ENCODE measurements at places on chromosomes 2 and 18.
A peak's percentile ranks its signal among the peaks of the same experiment; 100 is the strongest.

GRCh38 chr2:42116195-42117181, 52.7 kb upstream of the EML4 start:
- no peak for DNase-seq

DNA sequence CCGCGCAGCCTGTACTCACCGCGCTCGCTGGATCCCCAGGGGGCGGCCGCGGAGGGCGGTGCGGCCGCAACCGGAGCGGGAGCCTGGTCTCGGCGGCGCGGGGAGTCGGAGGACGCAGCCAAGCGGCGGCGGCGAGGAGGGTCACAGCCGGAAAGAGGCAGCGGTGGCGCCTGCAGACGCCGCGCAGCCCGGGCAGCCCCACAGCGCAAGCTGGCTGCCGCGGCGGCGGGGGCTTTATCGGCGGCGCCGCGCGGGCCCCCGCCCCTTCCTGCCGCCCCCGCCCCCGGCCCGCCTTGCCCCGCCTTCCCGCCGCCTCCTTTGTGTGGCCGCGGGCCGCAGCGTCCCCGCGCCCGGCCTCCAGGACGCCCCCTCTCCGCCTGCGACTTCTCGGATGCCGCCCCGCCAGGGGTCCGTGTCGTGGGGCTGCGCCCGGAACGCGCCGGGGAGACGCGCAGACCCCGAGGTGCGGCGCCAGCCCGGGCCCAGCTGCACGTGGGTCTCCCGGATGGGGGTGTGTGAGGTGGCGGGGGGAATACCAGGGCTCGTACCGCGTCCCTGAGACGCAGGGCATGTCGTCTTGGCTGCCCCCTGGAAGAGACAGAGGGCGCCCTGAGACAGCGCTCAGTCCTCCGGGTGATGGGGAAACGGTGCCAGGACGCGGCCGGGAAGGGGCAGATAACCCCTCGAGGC, at the start of gene SERPINE2:
TSS of gene SERPINE2 (minus strand) at position 207 of the 690 bp plus-strand sequence. CDS start 37,386 bp downstream, outside the sequence.
- DNase-seq, result no peak

DNA sequence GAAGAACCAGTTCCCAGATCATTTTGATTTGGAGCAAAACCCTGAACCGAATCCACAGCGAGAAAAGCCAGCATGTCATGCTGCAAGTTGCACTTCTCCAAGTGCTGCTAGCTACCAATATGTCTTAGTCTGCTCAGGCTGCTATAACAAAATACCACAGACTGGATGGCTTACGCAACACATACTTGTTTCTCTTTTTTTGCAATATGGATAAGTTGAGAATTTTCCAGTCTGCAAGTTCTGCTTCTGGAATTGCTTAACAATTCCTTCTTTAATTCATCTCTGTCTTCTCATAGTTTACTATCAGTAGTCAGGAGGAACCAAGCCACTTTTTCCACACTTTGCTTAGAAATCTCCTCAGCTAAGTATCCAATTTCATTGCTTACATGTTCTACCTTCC, 105.9 kb upstream of the RBBP8 start:
- no peak for DNase-seq

DNA sequence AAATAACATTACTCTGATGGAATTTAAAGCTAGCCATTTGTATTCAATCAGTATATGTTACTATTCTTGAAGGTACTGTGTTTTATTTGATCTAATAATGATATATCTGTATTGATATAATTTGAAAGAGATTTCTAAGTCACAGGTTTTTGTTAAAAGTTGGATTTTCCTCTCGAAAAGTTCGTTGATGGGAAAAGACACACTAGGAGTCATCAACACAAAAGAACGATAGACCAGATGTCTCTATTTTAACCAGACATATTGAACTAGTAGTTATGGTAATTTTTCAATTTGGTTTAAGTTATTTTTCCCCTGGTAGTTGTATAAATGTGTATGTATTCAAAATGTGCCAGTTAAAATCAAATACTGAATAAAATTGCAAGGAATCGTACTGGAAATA, 2.5 kb downstream of the ASXL3 start:
- no peak for DNase-seq

DNA sequence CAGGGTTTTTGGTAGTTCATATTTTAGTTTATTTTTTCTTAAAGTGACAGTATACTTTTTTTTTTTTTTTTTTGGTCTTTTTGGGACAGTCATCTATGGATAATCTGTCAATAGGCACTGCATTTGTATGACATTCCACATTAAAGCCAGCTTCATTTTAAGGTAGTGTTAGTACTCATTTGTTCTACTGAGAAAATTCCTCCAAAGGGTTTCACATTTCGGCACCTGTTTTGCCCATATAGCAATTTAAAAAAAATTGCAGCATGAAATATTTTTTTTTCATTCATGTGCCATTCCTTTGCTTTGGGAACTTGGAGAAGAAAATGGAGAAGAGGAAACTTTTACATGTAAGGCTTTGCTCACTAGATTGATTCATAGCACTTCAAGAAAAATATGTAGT, 276.3 kb upstream of the TCF4 start:
- no peak for DNase-seq

DNA sequence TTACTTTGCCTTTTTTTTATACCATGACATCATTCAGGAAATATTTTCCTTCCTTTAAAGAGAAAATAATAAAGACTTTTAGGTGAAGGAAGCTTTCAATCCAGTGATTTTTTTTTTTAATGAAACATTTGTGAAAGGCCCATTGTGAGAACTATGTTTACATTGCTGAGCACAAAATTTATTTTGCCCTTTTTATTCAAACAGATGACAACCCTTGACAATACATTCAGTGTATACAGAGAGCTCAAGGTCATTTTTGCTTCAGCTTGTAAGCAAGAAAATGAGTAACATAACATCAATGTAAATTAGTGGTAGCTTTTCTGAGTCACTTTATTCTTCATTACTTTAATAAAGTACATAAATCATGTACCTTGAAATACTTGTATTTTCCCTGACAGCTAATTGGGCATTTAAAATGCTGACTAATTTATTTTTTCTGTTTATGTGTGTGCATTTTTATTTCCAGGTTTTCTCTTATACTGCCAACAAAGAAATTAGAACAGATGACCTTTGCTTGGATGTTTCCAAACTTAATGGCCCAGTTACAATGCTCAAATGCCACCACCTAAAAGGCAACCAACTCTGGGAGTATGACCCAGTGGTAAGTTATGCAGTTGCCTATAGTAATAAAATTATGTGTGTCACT, 121.6 kb downstream of the GALNT1 start:
- no peak for DNase-seq

DNA sequence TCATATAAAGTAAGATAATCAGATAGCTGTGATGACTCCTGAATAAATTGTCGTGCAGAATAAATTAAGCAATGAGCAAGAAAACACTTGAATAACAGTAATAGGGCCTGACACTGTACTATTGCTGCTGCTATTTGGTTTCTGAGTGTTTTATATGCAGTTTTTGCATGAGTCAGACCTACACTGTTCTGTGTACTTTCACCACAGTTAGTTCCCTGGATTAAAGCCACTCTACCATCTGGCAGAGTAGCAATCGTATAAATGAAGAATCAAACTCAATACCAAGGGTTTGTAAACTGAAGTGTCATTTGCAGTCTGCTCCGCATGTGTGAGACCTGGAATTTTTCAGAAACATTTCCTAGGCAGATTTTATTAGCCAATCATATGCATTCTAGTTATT, 398.6 kb upstream of the CDH7 start:
- DNase-seq, result no peak

DNA sequence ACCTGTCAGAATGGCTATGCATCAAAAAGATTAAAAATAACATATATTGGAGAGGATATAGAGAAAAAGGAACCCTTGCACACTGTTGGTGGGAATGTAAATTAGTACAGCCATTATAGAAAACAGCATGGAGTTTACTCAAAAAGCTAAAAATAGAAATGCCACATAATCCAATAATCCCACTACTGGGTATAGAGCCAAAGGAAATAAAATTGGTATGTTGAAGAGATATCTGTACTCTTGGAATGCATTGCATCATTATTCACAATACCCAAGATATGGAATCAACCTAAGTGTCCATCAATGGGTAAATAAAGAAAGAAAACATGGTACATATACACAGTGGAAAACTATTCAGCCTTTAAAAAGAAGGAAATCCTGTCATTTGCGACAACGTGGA, 77.2 kb downstream of the C1D start:
- no peak for DNase-seq

GRCh38 chr2:55907686-55908085, 15.9 kb downstream of the EFEMP1 start:
- no peak for DNase-seq

- DNase-seq, result no peak
Observed at GRCh38 chr18:2513616-2514015, 57.7 kb downstream of the METTL4 start.

- no peak for DNase-seq
Observed at GRCh38 chr18:78191276-78191675, 788.3 kb upstream of the SALL3 start.

- no peak for DNase-seq
Observed at GRCh38 chr2:120308038-120308910, 37.7 kb upstream of the INHBB start.

DNA sequence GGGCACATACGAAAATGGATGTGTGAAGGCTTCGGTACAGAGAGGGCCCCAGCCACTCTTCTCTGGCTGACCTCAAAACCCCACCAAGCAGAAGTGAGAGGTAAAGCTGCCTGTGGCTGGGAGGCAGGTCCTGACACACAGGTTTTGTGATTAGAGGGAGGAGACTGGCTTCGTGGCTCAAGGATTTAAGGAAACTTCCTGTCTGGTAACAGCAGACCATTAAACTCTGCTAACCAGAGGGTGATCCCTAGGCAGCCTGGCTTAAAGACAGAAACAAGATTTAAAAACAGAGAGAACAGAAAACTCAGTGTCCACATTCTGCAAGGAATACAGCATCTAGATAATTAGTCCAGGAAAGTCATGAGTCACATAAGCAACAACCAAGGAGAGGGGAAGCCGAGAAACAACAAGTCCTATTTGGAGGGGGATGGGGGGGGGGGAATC, 101.9 kb downstream of the NFATC1 start:
- no peak for DNase-seq

- no peak for DNase-seq
Observed at GRCh38 chr2:59856391-59856790, 697.1 kb downstream of the BCL11A start.

DNA sequence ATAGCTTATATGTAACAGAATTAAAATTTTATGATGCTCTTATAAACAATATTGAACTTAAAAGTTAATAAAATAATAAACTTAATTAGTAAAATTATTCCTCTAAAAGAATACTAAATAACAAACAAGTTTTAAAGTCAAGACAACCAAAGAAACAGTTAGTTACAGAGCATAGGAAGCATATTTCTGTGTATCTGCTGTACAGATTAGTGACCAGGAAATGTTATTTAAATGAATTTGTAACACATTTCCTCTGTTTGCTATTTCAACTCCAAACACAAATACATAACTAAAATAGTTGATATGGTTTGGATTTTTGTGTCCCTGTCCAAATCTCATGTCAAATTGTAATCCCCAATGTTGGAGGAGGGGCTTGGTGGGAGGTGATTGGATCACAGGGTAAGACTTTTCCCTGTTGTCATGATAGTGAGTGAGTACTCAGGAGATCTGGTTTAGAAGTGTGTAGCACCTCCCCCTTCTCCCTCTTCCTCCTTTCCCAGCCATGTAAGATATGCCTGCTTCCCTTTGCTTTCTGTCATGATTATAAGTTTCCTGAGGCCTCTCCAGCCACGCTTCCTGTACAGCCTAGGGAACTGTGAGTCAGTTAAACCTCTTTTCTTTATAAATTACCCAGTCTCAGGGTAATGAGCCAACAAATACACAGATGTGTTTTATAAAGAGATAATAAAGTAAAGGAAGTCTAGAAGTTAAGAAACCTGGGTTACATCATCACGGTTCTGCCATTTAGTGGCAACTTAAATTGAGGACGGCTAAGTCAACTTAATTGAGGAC, 51.8 kb downstream of the ROCK2 start:
- DNase-seq, result no peak

- no peak for DNase-seq
Observed at GRCh38 chr2:73892631-73893329, at the start of gene ACTG2. Gene ACTG2 (plus strand): TSS chr2:73893008. CDS start chr2:73901312, 8,304 bp downstream.

DNA sequence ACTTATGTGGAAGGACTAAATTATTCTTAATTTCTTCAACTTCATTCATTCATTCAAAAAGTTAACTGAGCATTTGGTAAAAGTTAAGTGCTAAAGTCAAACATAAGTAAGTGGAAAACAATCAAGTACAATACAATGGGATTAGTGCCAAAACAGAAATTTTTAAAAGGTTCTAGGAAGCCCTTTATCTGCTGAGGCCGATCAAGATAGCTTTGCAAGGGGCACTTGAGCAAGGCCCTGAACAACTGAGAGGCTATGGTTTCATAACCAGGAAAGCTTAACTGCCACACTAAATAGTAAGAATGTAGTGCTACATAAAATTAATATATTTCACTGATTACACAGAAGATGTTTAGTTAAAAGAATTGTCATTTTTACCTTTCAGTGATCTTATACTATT, 76.5 kb downstream of the NOL10 start:
- DNase-seq, result no peak

GRCh38 chr2:212595036-212595654, 56.5 kb upstream of the ERBB4 start:
- peak; percentile 3 for DNase-seq

DNA sequence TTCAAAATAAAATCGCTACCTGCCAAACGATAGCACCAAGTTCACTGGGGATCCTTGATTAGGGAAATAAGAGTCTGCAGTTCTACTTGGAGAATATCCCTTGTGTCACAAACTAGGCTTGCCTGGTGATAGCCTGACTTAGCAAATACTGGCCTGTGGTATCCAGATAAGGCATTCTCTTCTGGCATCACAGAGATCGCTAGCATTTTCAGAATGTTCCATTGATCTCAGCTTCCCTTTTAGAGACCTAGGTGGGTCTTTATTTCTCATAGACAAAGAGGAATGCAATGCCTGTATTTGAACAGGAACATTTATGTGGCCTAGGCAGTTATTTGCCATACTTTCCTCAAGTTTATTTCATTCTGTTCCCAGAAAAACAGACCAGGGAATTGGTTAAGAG, 349.1 kb downstream of the STK39 start:
- DNase-seq, result no peak

DNA sequence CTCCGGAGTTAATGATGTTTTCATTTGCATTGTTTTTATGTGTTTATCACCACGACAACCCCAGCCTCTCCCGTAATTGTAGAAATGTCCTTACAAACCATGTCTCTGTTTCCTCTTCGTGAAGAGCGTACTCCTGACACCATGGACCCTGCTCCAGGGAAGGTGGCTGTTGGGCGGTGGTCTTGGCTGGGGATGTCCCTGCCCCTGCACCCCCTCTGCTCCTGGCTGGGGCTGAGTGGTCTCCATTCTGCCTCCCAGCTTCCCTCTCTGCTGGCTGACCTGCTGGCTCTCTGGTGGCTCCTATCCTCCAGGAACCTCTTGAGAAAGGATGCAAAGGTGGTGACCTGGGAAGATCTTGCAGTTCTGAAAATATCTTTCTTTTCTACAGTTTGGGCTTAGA, 81.1 kb downstream of the ASB1 start:
- no peak for DNase-seq

GRCh38 chr18:6096730-6097129, 201.4 kb upstream of the TMEM200C start:
- no peak for DNase-seq
